HS-5 (cell line): ENCODE measurements at places on chromosomes 6 and 20.
A peak's percentile ranks its signal among the peaks of the same experiment; 100 is the strongest.

DNA sequence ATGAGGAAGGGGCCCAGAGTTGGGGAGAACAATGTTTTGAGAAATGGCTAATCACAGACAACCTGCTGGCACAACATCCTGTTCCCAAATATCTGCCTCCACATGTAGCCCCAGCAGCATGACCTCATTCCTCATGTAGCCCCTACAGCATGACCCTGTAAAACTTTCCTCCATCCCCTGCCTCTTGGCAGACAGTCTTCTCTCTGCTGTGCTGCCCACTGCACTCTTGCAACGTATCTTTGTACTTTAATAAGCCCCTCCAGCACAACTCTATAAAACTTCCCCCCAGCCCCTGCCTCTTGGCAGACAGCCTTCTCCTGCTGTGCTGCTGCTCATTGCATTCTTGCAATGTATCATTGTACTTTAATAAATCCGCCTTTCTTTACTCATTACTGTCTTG lies 278.8 kb downstream of the HDGFL1 start:
- DNase-seq: no peak

DNA sequence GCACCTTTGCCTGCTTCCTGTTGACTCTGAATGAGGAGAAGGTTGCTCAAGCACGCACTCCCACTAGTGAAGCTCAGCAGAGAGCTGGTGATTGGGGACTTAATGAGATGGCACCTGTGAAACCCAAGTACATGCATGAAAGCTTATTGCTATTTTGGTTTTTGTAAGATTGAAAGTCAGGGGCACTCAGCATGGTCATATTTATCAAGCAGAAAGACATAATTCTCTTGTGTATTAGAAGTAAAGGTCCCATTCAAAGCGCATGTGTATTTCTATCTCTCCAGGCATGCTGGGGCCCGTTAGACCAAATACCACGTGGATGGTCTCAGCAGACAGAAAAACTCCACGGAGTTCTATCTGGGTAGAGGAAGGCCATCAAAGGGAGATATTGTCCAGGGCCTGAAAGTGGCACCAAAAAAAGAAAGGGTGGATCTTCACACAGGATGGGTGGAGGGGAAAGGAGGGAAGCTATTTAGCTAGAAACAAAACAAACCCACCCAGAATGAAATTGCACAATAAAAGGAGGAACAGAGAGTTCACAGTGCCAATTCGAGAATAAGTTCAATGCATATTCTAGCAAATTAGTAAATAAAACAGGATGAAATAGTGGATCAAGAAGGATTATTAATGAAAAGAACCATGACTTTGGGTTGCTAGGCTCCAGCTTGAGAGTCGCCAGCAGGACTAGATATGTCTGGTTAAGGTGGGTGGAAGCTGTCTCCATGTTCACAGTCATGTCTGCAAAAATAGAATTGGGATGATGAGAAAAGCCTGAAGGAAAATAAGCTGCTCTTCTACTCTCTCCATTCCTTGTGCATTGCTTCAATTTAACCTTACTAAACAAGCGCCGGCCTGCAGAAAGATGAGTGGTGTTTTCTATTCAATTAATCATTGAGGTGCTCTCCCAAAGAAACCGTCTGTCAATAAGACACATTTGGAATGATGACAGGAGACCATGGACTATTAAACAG lies 224.9 kb upstream of the DTNBP1 start:
- no peak for DNase-seq

GRCh38 chr6:97456070-97456469 lies 173.1 kb upstream of the MMS22L start:
- no peak for DNase-seq

DNA sequence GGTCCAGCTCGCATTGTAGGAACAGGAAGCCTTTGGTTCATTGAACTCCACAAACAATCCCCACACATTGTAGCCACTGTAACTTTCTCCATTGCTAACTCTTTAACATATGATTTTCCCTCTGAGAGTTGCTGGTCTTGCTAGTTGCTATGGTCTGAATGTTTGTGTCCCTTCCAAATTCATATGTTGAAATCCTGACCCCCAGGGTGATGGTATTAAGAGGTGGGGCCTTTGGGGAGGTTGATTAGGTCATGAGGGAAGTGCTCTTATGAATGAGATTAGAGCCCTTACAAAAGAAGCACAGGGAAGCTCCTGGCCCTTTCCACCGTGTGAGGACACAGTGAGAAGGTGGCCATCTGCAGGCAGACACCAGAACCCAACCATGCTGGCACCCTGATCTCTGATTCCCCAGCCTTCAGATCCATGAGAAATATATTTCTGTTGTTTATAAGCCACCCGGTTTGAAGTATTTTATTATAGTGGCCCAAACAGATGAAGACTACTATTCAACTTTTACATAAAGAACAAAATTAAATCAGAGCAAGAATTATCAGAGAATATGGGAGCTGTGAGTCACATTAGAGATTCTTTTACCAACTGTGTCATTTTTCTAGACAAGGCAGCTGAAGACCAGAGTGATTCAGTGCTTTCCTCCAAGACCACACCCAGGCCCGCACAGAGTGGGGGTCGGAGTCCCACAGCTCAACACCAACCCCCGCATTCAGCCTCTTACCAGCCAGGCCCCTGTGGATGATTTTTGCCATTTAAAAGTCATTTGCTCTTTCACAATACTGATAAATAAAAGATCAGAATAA lies 143.0 kb downstream of the SAMD5 start:
- no peak for DNase-seq

- no peak for DNase-seq
Observed at GRCh38 chr6:84798257-84798656, 33.9 kb upstream of the TBX18 start.

DNA sequence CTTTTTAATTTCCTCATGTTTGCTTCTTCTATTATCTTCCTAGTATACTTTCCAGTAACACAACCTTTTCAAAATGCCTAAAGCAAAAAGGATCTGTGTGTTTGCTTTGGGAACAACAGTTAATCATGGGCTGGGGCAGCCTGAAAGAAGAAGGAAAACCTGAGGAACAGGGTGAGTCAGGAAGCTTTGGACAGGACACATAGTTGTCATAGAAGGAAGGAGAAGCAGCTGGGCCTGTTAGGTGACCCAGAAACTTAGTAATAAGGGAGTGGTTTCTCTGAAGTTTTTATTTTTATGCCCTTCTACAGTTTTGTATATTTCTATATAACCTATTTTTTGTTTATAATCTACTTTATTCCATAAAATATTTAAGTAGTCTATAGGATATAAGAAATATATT lies 61.4 kb downstream of the CD24 start:
- no peak for DNase-seq

GRCh38 chr20:19205981-19206396 lies 6.5 kb upstream of the SLC24A3 start:
- peak; percentile 5 for DNase-seq

DNA sequence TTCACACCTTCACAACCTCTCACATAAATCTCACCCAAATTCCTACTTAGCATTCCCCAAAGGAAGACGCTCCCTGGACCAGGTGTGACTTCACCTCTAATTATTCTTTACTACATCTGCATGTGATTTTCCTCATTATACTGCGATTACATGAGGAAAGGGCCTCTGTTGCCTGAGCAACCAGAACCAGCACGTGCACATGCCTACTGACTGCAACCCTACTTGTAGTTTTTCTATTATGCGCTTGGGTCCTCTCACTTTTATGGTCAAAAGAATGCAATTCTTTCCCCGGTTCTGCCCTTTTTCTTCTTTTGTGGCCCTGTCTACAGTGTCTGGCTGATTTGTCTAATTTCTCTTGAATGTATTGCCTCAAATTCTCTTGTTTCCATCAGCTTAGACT lies 20.4 kb upstream of the ANKEF1 start:
- DNase-seq: no peak

GRCh38 chr6:63640062-63640461 lies 4.5 kb downstream of the PHF3 start:
- peak; percentile 79 for DNase-seq

DNA sequence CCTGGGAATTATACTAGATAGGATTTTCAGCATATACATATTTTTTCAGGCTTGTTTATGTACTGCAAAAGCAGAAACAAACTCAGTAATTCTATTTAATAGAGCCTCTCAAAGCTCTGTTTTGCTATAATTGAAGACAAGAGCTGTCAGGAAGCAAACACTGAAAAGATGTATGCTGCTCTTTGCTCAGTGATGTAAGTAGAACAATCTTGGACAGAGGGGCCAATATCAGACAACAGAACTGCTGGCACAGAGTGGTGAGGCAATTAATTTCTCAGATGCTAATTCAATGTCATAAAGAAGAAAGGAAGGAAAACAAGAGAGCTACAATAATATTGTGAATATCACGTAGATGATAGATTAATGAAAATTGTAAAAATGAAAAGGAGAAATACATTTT lies 663.3 kb upstream of the ADGRB3 start:
- no peak for DNase-seq

DNA sequence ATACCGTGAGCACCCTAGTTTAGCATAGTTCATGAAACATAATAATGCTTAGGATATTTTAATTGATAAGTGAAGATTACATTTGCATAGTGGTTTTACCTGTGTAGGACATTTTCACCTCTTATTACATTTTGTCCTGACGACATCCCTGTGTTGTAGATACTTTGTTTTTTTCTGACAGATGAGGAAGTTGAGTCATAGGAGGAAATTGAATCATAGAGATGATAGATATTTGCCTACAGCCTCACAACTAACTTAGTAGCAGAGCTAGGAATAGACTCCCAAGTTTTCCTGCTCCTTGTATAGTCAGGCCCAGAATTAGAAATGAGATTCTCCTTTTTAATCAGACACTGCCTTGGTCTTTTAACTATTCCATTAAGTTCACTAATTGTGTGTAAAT lies 100.5 kb upstream of the SUPT3H start:
- peak; percentile 54 for DNase-seq

DNA sequence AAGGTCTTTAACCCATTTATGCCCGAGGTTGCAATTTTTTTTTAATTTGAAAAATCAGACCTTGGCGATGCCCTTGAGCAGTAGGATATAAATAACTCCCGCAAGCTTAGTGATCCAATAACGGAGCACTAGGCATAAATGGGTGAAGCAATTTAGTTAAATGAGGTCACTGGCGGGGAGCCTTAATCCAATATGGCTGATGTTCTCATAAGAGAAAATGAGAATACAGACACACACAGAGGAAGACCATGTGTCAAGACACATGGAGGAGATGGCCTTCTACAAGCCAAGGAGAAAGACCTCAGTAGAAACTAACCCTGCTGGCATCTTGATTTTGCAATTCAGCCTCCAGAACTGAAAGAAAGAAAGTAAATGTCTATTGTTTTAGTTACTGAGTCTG lies 735 bp downstream of the SIRPG start:
- no peak for DNase-seq

DNA sequence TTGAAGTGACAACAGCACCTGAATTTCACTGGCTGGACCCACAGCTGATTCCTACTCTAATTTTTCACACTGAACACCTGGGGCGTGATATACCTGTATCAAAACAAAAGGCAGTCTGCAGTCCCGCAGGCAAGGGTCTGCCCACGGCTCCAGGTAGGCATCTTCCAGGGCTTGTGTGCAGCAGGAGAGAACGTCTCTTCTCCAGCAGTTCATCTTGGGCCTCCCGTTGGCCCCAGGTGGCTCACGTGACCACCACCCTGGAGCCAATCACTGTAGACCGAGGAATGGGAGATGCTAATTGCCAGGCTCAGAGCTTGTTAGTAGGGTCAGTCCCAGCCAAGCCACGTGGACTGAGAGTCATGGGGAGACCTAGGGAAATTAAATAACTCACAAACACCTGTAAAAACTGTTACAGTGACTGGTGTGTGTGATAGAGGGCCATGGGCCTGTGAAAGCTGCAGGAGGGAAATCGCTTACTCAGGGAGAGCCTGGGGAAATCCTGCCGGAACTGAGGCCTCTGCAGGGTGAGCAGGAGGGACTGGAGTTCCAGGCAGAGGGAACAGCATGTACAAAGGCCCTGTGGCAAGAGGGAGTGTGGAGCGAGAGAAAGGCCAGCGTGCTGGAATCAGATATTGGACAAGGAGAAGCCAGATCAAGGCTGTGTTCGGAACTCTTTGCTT lies 83.4 kb downstream of the EYA2 start:
- no peak for DNase-seq

DNA sequence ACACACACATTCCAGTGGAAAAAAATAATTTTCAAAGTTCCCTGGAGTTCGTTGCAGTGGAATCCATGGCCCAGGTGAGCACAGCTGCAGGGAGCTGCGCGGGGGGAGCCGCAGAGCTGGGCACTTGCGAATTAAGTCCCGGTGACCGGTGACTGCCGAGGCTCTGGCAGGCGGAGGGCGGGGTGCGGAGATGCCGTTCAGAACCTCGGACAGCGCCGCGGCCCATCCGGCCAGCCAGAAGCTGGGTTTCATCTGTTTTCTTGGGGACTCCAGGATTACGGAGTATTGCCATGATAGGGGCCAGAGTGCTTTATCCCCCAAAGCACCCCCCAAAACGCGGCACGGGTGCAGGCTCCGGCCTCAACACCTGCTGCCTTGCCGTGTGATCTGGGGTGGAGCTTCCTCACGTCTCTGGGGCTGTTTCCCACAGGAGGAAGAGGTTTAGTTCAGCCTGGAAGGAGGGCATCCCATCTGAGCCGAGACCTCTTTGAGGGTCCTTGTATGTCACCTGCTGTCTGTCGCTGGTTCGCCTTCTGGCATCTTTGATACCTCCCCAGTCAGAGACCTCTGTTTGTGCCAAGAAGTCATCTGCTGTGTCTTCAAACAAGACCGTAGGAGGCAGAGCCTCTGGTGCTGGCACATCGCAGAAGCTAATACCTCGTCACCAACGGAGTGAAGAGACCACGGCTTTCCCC lies 99.4 kb downstream of the YTHDF1 start:
- no peak for DNase-seq

DNA sequence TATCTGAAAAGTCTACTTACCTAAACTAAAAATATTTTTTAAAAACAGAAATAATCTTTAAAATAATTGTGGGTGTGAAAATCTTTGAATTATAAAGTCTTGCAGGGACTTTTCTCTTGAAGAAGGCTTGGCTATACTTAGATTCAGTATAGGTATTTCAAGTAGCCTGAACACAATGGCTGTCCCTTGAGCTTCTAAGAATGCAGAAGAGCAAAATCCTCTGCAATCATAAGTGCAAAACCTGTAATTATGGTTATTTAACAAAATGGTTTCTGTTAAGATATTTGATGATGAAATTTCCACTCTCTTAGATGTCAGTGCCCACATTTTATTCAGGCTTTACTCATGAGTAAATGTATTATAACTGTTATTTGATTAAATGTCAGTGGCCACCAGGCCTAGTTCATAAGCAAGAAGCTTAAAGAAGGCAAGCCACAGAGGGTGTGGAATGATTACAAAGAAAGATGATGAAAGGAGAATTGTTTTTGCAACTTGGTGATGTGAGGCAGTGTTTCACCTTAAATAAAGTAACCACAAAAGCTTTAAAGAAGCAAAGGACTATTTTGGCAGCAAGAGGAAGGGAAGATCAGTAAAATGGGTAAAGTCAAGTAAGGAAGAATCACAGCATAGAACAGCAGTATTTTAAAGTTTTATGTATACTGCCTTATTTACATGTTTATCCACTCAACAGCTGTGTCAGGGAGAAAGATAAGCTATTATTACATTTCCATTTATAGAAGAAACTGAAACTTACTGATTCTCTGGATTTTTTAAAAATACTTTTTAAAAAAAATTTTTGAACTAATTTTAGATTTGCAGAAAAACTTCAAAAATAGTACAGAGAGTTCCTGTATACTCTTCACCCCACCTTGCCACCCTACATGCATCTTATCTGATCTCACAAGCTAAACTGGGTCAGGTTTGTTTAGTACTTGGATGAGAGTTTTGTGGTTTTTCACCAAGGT lies 351.2 kb upstream of the RUNX2 start:
- no peak for DNase-seq

- no peak for DNase-seq
Observed at GRCh38 chr6:34804543-34804942, 12.7 kb downstream of the BLTP3A start.
